IMR-90 (cell line): ENCODE measurements at places on chromosomes 7 and 10. TPM values are rescaled to one million over a fixed set of nuclear protein-coding genes. Genes with fewer than 3 reads are reported as not detected.

GRCh38 chr7:118777308-118777707 lies 552.8 kb downstream of the ANKRD7 start:
- no peak for DNase-seq
- H3K4me1 ChIP-seq, result no peaks in the 10 kb centered on the region
- H3K36me3 ChIP-seq, result no peaks in the 10 kb centered on the region
- H3K4me3 ChIP-seq, result no peak overlapping the region

- H3K36me3 ChIP-seq, result no peaks in the 10 kb centered on the region
- DNase-seq, result peak; percentile 50
- no peak overlapping the region for H3K4me3 ChIP-seq
- H3K4me1 ChIP-seq, result peaks cover 8% of the 10 kb centered on the region
- H3K27me3 ChIP-seq, result no peaks in the 10 kb centered on the region; the same call in 1 of the 2 replicates
Observed at GRCh38 chr10:91759581-91759986, 38.6 kb upstream of the TNKS2 start.

The TMEM106B gene
- 59.5 and 82.8 TPM in 2 replicates for total RNA-seq

DNA sequence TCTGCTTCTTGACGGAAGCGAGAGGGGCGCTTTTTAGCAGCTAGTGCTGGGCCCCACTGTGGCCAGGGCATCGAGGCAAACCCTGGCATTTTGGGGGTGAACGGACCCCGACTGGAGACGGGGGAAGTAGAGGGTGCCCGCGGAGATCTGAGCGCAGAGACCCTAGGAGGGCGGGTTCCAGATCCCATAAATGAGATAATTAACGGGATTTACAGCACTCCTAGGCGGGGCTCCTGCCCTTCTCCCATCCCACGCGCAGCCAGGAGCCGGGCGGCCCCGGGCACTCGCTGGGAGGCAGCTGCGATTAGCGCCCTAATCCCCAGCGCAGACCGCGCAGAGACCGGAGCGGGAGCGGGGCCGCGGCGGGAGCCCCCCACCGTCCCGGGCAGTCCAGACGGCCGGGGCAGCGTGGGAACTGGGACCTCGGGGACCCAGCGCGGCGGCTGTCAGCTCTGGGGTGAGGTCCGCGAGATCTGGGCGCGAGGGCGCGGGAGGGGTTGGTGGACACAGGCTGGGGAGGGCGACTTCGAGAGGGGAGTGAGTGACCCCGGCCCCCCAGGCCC lies 735 bp downstream of the JCAD start:
- DNase-seq, result no peak
- H3K27ac ChIP-seq, result peak overlapping the region; percentile 99
- peaks cover 17% of the 10 kb centered on the region for H3K4me1 ChIP-seq
- peak overlapping the region; percentile 99 for H3K4me3 ChIP-seq

- H3K36me3 ChIP-seq, result no peaks in the 10 kb centered on the region; the same call in 1 of the 2 replicates
- peaks cover 24% of the 10 kb centered on the region for H3K4me1 ChIP-seq
- no peaks in the 10 kb centered on the region for H3K27me3 ChIP-seq
- DNase-seq, result no peak
- no peak overlapping the region for H3K27ac ChIP-seq
Observed at GRCh38 chr7:128059143-128059988, 28.1 kb upstream of the LRRC4 start.

DNA sequence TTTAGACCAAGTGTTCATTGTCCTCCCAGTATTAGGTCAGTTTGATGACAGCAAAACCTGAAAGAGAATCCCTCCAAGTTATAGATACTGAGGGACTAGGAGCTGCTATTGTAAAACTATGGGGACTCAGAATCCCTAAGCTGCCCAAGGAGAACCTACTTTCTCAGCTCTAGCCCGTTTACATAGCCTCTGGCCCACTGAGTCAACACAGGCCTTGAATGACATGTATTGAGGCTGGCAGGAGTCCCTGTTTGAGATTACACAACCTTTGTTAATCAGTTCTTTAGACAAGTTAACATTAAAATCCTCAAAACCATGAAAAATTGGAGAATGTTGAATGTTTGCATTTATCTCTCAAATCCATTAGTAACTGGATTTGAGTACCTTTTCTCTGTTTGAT lies 1079.0 kb downstream of the KCNMA1 start:
- H3K4me3 ChIP-seq, result no peak overlapping the region
- peaks cover 19% of the 10 kb centered on the region for H3K4me1 ChIP-seq
- peak overlapping the region; percentile 48; the same call in 1 of the 2 replicates for H3K27ac ChIP-seq
- no peaks in the 10 kb centered on the region for H3K36me3 ChIP-seq

GRCh38 chr10:3750006-3750816 lies 34.8 kb downstream of the KLF6 start:
- no peak for DNase-seq
- no peak overlapping the region for H3K4me3 ChIP-seq
- peaks cover 16% of the 10 kb centered on the region for H3K4me1 ChIP-seq
- no peaks in the 10 kb centered on the region for H3K27me3 ChIP-seq

DNA sequence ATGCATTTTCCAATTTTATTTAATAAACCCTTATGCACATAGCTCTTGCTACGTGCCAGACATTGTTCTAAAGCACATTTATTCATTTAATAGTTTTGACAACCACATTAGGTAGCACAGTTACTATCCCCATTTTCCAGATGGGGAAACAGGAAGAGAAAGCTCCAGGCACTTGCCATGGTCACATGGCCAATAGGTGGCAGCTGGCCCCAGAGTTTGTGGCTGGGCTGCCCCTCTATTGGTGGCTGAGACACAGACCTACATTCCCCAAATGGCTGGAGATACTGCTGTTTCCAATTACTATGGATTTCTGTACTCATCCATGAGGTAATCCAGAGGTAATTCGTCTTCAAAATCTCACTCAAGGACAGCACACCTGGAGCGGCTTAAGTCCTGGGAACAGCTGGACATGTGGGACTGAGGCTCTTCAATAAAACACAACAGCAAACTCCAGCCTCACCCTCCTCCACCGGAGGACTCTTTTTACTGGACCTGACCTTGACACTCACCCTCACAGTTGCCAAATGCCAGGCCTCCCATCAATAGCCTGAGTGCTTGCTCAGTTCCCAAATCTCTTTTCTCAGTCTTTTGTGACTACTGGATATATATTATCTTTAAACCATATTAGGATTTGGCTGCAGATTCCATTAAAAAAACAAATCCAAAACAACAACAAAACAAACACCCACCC lies 106.1 kb downstream of the CLEC2L start:
- no peaks in the 10 kb centered on the region for H3K4me1 ChIP-seq
- no peak for DNase-seq
- no peak overlapping the region for H3K27ac ChIP-seq
- no peaks in the 10 kb centered on the region for H3K27me3 ChIP-seq
- H3K36me3 ChIP-seq, result peaks cover 66% of the 10 kb centered on the region

- no peak overlapping the region for H3K27ac ChIP-seq
- no peaks in the 10 kb centered on the region for H3K36me3 ChIP-seq
- no peaks in the 10 kb centered on the region for H3K27me3 ChIP-seq
- H3K4me1 ChIP-seq, result no peaks in the 10 kb centered on the region
- no peak overlapping the region for H3K4me3 ChIP-seq
Observed at GRCh38 chr10:120392245-120392644, 64.8 kb upstream of the PLPP4 start.
